Mesenchymal stem cell (in vitro differentiated cells and primary cell): ENCODE measurements at places on chromosomes 12 and 14.
A peak's percentile ranks its signal among the peaks of the same experiment; 100 is the strongest.

DNA sequence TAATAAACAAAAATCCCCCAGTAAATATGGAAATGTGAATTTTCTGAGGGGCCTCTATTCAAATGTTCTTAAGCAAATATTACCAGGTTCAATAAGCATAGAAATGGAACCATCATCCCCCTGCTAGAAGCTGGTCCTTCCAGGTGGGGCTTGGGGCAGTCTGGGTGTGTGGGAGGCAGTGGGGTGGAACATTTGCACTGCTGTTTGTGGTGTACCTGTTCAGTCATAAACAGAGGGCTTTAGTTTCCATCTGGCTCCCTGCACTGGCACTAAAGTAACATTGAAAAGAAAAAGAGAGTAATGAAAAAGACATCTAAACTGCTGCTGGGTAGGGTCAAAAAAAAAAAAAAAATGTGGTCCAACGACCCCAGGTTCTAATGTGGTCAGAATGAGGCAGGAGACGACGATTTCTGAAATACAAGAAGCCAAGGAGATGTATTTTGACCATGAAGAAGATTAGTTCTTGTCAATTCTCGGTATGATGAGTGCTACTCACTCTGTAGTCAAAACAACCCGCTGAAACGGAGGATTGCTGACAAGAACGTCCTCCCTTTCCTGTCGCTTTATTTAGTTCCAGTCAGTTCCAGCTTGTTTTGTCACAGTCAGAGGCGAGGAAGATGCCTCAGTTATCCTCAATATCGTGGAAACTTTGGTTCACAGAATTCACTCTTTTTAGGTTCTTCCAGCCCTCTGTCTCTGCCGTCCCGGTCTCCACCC is 44.2 kb upstream of the MANSC4 start:
- DNase-seq, result no peak
- H3K27ac ChIP-seq, result no peak overlapping the region
- no peak overlapping the region for H3K4me3 ChIP-seq
- no peaks in the 10 kb centered on the region for H3K36me3 ChIP-seq

GRCh38 chr12:130715998-130716968 is at the start of gene RIMBP2:
TSS of gene RIMBP2 (minus strand) at chr12:130716299. CDS start at chr12:130479013, 237,286 bp downstream.
- H3K4me3 ChIP-seq, result peak within 1 kb of the TSS; percentile 14
- no peaks in the 10 kb centered on the region for H3K36me3 ChIP-seq

DNA sequence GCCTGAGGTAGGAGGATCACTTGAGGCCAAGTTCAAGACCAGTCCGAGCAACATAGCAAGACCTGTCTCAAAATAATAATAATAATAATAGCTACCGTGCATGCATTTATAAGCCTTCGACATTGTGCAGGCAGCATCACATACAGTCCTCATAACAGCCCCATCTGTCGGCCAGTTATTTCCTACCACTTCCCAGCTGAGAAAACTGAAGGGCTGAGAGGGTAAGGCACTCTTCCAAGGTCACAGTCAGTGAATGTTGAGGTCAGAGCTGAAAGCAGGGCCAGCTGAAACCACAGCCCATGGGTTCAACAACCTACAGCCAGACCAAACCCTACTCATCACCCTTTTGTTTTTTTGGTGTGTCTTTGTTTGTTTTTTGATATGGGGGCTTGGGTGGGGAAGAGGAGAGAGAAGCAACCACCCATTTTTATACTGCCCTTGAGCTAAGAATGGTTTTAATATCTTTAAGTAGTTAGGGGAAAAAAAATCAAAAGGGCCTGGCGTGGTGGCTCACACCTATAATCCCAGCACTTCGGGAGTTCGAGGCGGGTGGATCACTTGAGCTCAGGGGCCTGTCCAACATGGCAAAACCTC is 16.8 kb upstream of the ITPK1 start:
- peak; percentile 33 for DNase-seq
- no peak overlapping the region for H3K27ac ChIP-seq
- no peak overlapping the region for H3K4me3 ChIP-seq
- no peaks in the 10 kb centered on the region for H3K4me1 ChIP-seq
- no peaks in the 10 kb centered on the region for H3K36me3 ChIP-seq

DNA sequence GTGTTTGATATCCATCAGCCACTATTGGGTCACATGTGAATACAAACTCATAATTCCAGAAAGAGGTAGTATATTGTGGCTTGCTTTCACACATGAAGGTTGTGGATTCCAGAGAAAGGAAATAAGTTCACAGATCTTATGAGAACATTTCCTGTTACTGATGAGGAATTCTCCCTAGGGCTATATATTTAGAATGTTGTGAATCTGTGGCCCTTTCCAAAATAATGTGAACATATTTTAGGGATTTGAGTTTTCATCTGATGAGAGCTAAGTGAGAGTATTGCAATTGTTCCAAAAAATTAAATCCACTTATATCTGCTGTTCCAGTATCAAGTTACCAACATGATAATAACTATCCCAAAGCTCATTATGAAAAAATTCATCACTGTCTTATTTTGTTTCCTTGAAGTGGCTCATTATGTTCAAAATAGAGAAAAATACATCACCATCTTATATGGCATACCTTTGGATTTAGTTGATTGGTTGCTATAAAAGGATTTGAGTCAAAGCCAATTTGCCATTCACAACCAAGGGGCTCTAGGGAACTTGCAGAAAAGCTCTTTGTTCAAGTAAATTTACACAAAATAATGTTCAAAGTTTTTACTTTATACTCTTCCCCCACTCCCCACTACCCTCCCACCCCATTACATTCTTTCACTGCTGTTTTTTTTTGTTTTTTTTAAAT is 76.3 kb downstream of the MYRFL start:
- peaks cover 11% of the 10 kb centered on the region for H3K4me1 ChIP-seq
- no peak overlapping the region for H3K4me3 ChIP-seq
- H3K27ac ChIP-seq, result peak overlapping the region; percentile 52
- H3K27me3 ChIP-seq, result no peaks in the 10 kb centered on the region
- H3K36me3 ChIP-seq, result no peaks in the 10 kb centered on the region

GRCh38 chr12:65081496-65081895 is 39.6 kb downstream of the WIF1 start:
- H3K36me3 ChIP-seq, result no peaks in the 10 kb centered on the region
- H3K27me3 ChIP-seq, result peaks cover 19% of the 10 kb centered on the region
- H3K27ac ChIP-seq, result no peak overlapping the region
- no peaks in the 10 kb centered on the region for H3K4me1 ChIP-seq
- no peak overlapping the region for H3K4me3 ChIP-seq

GRCh38 chr14:101876555-101876938 is 87.8 kb upstream of the DYNC1H1 start:
- no peak overlapping the region for H3K27ac ChIP-seq
- H3K27me3 ChIP-seq, result no peaks in the 10 kb centered on the region
- H3K4me1 ChIP-seq, result peaks cover 30% of the 10 kb centered on the region
- DNase-seq, result peak; percentile 80
- H3K36me3 ChIP-seq, result peaks cover 11% of the 10 kb centered on the region

DNA sequence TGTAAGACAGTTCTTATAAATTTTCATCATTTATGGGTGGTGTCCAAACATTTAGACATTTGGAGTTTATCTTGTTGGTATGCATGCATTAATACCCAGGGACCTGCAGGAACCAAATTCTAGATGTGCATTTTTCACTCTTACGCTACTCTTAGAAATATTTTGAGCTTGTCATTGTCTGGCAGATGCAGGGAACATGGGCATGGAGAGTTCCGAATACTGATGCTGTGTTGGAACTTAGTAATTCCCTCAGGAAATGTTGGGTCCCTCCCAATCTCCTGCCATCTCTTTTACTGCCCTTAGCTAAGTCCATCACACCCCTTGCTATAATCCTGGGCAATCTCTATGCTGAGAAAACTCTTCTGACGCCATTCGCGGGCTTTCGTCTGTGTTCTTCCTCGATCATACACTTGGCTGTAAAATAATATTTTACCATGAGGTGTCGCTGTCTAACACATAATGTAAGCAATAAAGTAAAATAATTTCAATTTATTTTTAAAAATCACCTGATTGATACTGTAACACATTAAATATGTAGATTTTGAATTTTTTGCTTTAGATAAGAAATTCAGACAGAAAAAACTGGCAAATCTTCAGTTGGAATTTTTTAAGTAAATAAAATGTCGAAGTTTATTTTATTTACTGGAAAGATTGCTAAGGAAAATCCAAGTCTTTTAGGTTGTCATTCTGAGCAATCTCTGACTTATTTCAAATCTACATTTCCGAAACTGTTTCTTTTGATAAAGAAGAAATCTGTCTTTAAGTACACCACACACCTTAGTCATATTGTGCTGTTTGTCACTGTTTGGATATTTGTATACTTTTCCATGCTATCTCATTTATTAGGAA is 304.1 kb upstream of the SSTR1 start:
- peak overlapping the region; percentile 48 for H3K4me3 ChIP-seq
- H3K27ac ChIP-seq, result no peak overlapping the region
- no peaks in the 10 kb centered on the region for H3K4me1 ChIP-seq
- H3K27me3 ChIP-seq, result no peaks in the 10 kb centered on the region

- H3K36me3 ChIP-seq, result no peaks in the 10 kb centered on the region
- DNase-seq, result no peak
- no peak overlapping the region for H3K27ac ChIP-seq
- no peak overlapping the region for H3K4me3 ChIP-seq
- H3K27me3 ChIP-seq, result no peaks in the 10 kb centered on the region
These were observed 34.1 kb upstream of the TUBA1C start for GRCh38 chr12:49230805-49231194.

- no peaks in the 10 kb centered on the region for H3K27me3 ChIP-seq
- DNase-seq, result no peak
- H3K36me3 ChIP-seq, result no peaks in the 10 kb centered on the region
- H3K4me1 ChIP-seq, result no peaks in the 10 kb centered on the region
- no peak overlapping the region for H3K27ac ChIP-seq
These were observed 101.4 kb upstream of the PPM1H start for GRCh38 chr12:63036216-63036973.

- no peak overlapping the region for H3K4me3 ChIP-seq
- H3K4me1 ChIP-seq, result no peaks in the 10 kb centered on the region
- no peaks in the 10 kb centered on the region for H3K36me3 ChIP-seq
- DNase-seq, result no peak
These were observed 6.1 kb upstream of the CMA1 start for GRCh38 chr14:24514209-24514608.

GRCh38 chr12:98296462-98297079 is 218.8 kb upstream of the TMPO start:
- no peak overlapping the region for H3K27ac ChIP-seq
- no peak overlapping the region for H3K4me3 ChIP-seq
- H3K36me3 ChIP-seq, result no peaks in the 10 kb centered on the region
- no peaks in the 10 kb centered on the region for H3K27me3 ChIP-seq
- no peaks in the 10 kb centered on the region for H3K4me1 ChIP-seq
- DNase-seq, result no peak

GRCh38 chr14:103404032-103404918 is 19.1 kb downstream of the MARK3 start:
- H3K4me1 ChIP-seq, result peaks cover 5% of the 10 kb centered on the region
- DNase-seq, result peak; percentile 68
- H3K27ac ChIP-seq, result no peak overlapping the region
- peaks cover 14% of the 10 kb centered on the region for H3K36me3 ChIP-seq

DNA sequence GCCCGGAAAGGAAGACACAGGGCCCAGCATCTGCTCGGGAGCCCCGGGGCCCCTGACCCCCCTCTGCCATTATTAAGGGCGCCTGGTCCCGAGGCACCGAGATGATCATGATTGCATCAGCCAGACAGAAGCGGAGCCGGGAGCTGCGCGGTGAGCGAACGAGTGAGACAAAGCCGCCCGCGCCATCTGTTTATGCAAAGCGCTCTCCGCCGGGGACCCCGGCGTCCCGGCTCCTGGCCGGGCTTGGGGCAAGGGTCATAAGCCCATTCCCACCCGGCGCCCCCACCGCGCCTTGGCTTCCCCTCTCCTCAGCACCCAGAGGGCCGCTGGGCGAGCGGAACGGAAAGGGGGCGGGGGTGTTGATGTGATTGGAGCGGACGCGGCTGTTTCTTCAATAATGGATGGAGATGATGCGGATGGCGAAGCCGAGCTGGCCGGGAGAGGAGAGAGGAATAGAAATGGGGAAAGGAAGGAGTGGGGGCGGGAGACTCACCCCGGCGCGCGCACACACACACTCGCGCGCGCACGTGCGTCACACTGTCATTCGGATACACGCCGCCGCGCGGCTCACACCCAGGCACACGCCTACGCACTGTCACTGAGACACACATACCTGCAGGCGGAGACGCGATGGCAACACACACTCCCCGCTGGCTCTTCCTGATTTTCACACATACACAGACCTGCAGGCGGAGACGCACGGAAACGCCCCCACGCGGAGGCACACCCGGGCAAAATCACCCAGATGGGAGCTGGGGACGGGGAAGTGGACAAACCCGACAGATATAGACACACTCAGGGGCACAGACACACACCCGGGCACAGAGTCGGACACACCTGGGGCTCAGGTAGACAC is 10.7 kb downstream of the STAC3 start:
- peak overlapping the region; percentile 50 for H3K4me3 ChIP-seq
- no peak overlapping the region for H3K27ac ChIP-seq
- peaks cover 48% of the 10 kb centered on the region for H3K27me3 ChIP-seq
- no peaks in the 10 kb centered on the region for H3K36me3 ChIP-seq

GRCh38 chr14:70170976-70171375 is 17.8 kb downstream of the SLC8A3 start:
- no peaks in the 10 kb centered on the region for H3K36me3 ChIP-seq
- H3K4me3 ChIP-seq, result no peak overlapping the region
- no peak for DNase-seq
- H3K27me3 ChIP-seq, result no peaks in the 10 kb centered on the region

DNA sequence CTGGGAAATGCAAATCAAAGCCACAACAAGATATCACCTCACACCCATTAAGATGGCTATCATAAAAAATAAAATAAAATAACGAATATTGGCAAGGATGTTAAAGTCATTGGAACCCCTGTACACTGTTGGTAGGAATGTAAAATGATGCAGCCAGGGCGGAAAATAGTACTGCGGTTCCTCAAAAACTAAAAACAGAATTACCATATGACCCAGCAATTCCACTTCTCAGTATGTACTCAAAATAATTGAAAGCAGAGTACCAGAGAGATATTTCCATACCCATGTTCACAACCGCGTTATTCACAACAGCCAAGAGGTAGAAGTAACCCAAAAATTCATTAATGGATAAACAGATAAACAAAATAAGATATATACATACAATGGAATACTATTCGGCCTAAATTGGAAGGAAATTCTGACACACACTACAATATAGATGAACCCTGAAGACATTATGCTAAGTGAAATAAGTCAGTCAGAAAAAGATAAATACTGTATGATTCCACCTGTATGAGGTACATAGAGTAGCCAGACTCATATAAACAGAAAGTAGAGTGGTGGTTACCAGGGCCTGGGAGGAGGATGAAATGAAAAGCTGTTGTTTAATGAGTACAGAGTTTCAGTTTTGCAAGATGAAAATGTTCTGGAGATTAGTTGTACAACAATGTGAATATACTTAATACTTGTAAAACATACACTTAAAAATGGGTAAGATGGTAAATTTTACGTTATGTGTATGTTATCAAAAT is 84.6 kb downstream of the TXNDC16 start:
- no peak overlapping the region for H3K4me3 ChIP-seq
- H3K36me3 ChIP-seq, result no peaks in the 10 kb centered on the region
- H3K4me1 ChIP-seq, result no peaks in the 10 kb centered on the region
- no peak overlapping the region for H3K27ac ChIP-seq
